Fibroblast of skin of left quadriceps (primary cell): ENCODE measurements at places on chromosomes 5 and 9.

DNA sequence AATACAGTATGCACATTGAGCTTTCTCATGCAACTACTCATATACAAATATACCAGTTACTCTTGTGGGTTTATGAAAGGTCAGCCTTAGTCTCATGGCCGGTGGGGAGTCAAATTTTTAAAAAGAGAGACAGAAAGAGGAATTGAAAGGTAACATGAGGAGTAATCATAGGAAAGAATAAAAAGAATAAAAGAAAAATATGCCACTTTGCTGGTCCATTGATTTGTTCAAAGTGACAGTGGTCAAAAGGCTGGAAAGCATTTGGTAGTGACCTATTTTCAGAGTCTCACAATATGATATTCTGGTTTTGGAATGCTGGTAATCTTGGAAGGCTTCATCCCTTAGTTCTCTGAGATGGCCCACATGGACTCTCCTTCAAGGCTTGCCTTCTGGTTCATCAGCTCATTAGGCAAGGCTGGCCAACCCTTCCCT is 67.0 kb downstream of the ZNF366 start:
- no peak for DNase-seq

- no peak for DNase-seq
Measured at GRCh38 chr9:106678273-106678672, 184.7 kb upstream of the ZNF462 start.

DNA sequence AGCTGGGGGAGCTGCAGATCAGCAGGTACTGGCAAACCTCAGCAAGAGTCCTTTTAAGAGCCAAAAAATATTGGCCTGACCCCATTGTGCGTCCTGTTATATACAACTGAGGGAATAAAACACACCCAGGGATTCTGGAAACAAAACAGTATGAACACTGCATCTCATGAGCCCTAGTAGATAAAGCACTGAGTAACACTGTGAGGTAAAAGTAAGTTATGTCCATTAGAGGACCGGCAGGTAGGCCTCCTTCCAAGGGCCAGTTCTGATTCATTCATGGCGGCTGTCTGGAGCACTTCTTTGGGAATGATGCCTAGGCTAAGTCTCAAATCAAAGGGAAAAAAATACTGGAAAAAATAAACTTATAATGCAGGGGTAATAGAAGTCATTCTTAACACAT is 64.9 kb downstream of the PDE4D start:
- no peak for DNase-seq

DNA sequence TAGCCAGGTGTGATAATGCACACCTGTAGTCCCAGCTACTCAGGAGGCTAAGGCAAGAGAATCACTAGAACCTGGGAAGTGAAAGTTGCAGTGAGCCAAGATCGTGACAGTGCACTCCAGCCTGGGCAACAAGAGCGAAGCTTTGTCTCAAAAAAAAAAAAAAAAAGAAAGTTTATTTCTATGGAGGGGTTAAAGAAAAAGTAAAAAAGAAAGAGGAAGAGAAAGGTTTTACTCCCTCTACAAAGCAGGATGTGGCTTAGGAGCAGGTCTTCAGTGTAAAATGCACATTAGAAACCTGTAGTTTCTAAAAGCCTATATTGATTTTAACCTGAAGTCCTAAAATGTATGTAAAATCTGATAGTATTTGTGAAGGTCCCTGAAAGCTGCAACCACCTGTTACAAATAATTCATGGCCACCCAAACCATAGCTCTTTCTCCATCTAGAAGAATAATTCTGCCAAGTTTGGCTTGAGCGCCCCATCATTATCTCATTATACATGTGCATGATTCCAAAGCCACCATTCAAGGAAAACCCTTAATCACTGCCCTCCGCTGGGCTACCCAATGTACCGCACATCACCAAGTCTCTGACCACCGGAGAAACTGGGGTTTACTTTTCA is 3.4 kb downstream of the FNBP1 start:
- no peak for DNase-seq

- DNase-seq = no peak
Measured at GRCh38 chr5:675111-675870, 17.9 kb downstream of the TPPP start.

DNA sequence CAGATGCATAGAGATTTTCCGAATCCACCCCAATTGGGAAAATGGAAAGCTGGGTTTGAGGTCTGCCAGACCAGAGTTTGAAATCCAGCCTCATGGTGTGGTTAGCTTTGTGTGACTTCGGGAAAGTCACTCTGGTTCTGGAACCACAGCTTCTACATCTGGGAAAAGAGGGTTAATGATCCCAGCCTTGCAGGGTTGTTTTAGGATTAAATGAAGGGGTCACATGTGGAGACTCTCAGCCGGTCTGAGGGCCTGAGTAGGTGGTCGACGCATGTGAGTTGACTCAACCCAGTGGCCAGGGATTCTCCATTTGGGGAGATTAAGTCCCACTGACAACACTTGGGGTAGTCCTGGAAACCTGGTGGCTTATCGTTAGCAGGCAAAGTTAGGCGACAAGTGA is 6.1 kb downstream of the ZNF618 start:
- DNase-seq = no peak
